ENCODE measurements at places on chromosomes 6 and 20. TPM values are rescaled to one million over a fixed set of nuclear protein-coding genes. Genes with fewer than 3 reads are reported as not detected.

Gene TRDN
- not detected for total RNA-seq

Gene NOX3
- not detected for total RNA-seq

Gene HEBP2
- 48.1 TPM for total RNA-seq

Gene DNAH8
- not detected for total RNA-seq

Gene FGD2
- 0.10 TPM for total RNA-seq

Gene PPP1R14C
- total RNA-seq: not detected

Gene LPA
- 0.21 TPM for total RNA-seq

Gene RFX6
- total RNA-seq: not detected

Gene EFCAB8
- 1.1 TPM for total RNA-seq

Gene VEGFA
- 98.7 TPM for total RNA-seq

Gene PRSS16
- total RNA-seq: 4.7 TPM

Gene COL9A3
- 46.6 TPM for total RNA-seq

Gene ZNF512B
- total RNA-seq: 17.9 TPM

Gene ESR1
- total RNA-seq: 0.03 TPM

Gene FBXO5
- total RNA-seq: 33.6 TPM

Gene HEY2
- not detected for total RNA-seq

Gene EYS
- not detected for total RNA-seq

Gene SNAP25
- 0.69 TPM for total RNA-seq

Gene HAO1
- total RNA-seq: 0.13 TPM

Gene CST4
- not detected for total RNA-seq

Gene MICB
- 72.1 TPM for total RNA-seq

Gene TGM2
- total RNA-seq: 113 TPM

Gene NCOA5
- total RNA-seq: 30.6 TPM

Gene PAK5
- not detected for total RNA-seq

Gene ARG1
- total RNA-seq: not detected

Gene PTCHD4
- total RNA-seq: not detected

Gene TMEM181
- total RNA-seq: 38.0 TPM

Gene PRL
- total RNA-seq: not detected

Gene NTSR1
- total RNA-seq: 44.1 TPM

Gene PRR18
- 0.23 TPM for total RNA-seq

Gene MDFI
- 0.54 TPM for total RNA-seq

Gene KDM1B
- 27.1 TPM for total RNA-seq

Gene HINT3
- total RNA-seq: 11.5 TPM

Gene REM1
- not detected for total RNA-seq

Gene BTN1A1
- 0.10 TPM for total RNA-seq

Gene PXDC1
- 36.2 TPM for total RNA-seq

Gene PKHD1
- total RNA-seq: not detected

Gene GRM1
- total RNA-seq: not detected

Gene FLOT1
- 176 TPM for total RNA-seq

Gene SIRPA
- total RNA-seq: 2.4 TPM

Gene ZNF334
- 0.28 TPM for total RNA-seq
